ENCODE measurements at places on chromosomes 5 and 9.

- no peak for DNase-seq
These were observed 83.3 kb upstream of the ZBTB43 start for GRCh38 chr9:126721564-126721981.

GRCh38 chr5:3011764-3012017 lies 260.2 kb upstream of the IRX2 start:
- DNase-seq = no peak

DNA sequence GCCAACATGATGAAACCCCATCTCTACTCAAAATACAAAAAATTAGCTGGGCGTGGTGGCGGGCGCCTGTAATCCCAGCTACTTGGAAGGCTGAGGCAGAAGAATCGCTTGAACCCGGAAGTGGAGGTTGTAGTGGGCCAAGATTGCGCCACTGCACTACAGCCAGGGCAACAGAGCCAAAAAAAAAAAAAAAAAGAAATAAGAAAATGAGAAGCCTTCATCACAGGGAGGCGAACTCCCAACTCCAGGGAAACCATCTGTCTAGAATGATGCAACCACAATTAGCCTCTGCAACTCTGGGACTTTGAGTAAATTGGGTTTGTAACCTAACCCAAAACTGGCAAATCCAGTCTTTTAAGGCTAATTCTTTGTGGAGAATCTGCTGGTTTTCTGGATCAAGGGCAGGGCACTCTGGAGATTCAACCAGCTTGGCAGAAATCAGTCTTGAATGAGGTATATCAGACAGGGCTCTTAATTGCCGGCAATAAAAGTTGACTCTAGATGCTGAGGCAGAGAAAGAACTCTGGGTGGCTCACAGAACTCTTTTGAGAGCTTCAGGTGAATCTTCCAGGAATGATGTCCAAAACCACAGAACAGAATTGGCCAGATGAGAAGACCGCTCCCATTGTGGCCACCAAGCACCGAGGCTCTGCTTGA lies 9.9 kb downstream of the S100Z start:
- no peak for DNase-seq

GRCh38 chr5:96778409-96778808 lies 29.3 kb downstream of the ERAP1 start:
- no peak for DNase-seq

- DNase-seq = no peak
These were observed 45.7 kb downstream of the DPYSL3 start for GRCh38 chr5:147464211-147464610.

DNA sequence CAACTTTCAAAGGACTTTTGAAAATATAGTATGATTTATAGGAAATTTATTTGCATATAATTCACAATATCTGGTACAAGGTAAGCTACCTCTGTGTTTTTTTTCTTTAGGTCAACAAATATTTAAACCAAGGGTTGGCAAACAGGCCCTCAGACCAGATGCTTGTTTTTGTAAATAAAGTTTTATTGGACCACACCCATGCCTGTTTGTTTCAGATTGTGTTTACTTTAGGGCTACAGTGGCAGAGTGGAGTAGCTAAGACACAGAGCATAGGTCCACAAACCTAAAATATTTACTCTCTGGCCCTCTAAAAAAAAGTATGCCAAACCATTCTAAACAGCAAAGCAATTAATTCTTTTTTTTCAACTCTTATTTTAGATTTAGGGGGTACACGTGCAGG lies 119.7 kb upstream of the CCDC152 start:
- DNase-seq = no peak

- DNase-seq = no peak
These were observed 43.8 kb downstream of the ADAMTS16 start for GRCh38 chr5:5183933-5184332.

GRCh38 chr9:129801504-129801903 lies 1.5 kb upstream of the TOR1B start:
- no peak for DNase-seq

- DNase-seq = no peak
These were observed 5.2 kb upstream of the TDRD7 start for GRCh38 chr9:97406620-97407177.

GRCh38 chr5:158039911-158040347 lies 181.0 kb upstream of the CLINT1 start:
- no peak for DNase-seq

DNA sequence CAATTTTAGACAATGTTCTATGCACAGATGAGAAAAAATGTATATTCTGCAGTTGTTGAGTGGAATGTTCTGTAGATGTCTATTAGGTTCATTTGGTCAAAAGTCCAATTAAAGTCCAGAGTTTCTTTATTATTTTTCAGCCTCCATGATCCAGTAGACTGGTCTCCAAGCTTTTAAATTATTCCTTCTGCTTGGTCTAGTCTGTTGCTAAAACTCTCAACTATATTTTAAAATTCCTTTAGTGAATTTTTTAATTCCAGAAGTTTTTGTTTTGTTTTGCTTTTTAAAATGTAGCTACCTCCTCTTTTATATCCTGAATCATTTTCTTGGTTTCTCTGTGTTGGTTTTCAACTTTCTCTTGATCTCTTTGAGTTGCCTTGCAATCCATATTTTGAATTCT lies 24.6 kb downstream of the SELENOP start:
- no peak for DNase-seq

DNA sequence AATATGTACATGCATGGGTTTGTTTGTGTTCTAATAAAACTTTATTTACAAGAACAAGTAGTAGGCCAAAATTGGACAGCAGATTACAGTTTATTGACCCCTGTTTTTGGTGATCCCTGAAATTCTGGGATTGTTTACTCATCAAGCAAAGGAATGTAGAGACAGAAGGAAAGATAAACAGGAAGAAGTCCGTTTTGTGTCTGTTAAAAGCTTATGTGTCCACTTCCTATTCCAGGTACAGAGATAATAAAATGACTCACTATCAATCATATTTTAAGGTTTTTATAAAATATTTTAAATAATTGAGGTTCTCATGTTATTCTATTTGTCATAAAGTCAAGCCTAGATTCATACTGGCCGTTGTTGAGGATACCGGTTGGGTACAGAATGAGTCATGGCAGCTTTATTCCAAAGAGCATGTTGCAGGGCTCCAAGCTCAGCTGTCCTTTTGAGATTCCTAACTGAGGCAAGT lies 214.9 kb upstream of the DAB2 start:
- DNase-seq = no peak

DNA sequence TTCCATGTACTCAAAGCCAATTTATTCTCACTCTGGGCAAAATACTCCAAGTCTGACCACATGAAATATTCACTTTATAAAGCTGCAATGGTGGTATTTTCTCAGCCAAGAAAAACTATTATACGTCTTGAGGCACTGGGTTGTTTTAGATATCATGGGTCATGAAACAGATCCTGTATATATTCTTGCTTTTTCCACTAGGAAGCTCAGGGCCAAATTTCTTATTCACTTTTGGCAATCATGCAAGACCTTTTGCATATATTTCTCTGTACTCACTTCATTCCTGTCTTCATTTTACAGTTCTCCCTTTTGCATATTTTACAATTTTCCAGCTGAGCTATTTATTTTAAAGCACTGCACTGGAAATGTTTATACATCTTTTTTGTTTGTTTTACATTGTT lies 49.8 kb downstream of the GABBR2 start:
- no peak for DNase-seq

DNA sequence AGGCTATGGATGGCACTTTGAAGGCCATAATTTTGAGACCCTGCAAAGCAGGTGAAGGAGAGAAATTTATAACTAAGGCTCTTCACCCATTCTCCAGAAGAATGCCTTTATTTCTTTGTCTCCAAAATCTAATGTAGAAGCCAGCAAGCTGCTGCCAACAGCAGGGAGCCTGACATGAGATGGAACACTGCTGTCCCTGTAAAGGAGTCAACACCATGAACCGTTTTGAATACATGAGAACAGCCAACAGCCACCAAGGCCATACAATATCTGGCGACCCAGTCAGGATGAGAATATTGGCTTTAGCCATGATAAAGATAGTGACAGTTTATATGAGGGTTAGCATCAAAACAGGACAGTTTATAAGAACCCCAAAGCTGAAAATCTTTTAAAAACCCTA lies 121.2 kb upstream of the LIFR start:
- DNase-seq = no peak

DNA sequence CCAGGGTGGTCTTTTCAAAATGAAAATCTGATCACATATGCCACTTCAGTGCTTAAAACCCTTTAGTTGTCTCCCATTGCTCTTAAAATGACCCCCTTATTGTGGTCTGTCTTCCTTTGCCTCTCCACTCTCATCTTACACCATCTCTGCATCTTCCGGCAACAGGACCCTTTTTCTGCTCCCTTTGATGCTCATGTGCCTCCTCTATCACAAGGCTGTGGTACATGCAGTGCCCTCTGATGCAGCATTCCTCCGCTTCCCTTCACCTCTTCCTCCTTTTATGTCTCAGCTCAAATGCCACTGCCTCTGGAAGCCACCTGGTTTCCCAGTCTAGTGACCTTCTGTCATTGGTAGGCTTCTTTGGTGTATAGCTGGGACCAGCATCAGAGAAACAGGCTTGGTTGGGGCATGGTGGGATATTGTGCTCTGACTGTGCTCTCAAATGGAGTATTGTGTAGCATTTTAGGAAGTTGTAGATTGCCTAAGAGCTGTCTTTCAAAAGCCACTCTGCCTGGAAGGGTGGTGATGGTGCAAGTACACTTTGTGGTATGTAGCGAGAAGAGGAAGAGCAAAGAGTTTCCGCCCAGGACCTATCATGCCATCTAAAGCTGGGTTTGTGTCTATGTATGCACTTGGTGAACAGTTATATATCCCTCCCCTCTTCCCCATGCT lies 28.1 kb downstream of the ARHGAP26 start:
- no peak for DNase-seq

GRCh38 chr9:121684381-121685145 lies 33.1 kb downstream of the DAB2IP start:
- no peak for DNase-seq

GRCh38 chr9:15849871-15850270 lies 297.0 kb downstream of the CCDC171 start:
- no peak for DNase-seq
